Activated CD4-positive, alpha-beta T cell treated with anti-CD3 and anti-CD28 coated beads, Interleukin-2, amount 50 U/mL, for 24 hours (primary cell): ENCODE measurements at places on chromosomes 16 and 17.

- no peak for DNase-seq
These were observed 684 bp upstream of the APPBP2 start for GRCh38 chr17:60526726-60527125.

GRCh38 chr16:28038409-28038808 is 25.1 kb downstream of the GSG1L start:
- DNase-seq: no peak

DNA sequence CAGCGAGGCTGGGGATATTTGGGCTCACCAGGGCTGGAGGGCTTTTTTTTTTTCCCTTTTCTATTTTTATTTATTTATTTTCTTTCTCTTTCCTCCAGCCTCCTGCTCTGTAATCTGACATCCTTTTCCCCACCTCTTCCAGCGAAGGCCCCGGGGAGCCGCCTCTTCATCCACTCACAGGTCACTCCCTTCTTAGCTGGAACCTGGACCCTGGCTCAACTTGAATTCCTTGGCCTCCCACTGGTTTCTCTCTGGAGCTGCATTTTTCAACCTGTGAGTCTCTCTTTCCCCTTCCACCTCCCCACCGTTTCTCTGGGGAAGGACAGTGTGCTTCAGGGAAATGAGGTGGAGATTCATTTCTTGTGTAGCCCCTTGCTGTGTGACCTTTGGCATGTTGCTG is 82.0 kb downstream of the MRM1 start:
- DNase-seq: no peak

DNA sequence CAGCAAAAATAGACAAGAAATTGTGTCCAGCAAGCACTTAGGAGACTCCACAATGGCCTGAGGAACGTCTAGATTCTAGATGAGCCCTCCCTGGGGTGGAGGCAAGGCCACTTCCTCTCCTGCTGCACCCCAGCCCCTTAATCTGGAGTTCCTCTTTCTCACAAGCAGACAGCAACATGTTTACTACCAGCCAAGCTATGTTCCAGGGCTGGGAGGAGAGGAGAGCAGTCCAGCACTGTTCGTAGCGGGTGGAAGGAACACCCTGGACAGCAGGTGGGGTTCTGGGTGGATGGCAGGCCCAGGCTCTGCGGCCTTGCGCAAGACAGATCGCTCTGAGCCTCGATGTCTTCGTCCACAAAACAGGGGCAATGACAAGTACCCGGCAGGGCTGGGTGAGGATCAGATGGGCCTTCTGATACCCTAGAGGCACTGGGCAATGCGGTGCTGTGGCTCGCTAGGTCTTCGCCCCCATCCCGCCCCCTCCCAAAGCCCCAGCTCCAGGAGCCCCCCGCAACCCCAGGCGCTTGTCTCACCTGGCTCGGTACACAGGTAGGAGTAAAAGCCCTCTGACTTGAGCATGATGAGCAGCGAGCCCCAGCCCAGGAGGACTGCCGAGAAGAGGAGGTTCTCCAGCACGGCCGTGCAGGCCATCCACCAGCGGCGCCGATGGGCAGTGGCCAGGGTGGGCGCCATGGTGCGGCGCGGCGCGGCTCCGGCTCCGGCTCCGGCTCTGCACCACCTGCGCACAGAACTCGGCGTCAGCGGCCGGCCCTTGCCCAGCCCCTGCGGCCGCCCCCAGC is 1.3 kb downstream of the SLC43A2 start:
- no peak for DNase-seq
